Neuronal stem cell (in vitro differentiated cells): ENCODE measurements at places on chromosomes 11 and 22.

DNA sequence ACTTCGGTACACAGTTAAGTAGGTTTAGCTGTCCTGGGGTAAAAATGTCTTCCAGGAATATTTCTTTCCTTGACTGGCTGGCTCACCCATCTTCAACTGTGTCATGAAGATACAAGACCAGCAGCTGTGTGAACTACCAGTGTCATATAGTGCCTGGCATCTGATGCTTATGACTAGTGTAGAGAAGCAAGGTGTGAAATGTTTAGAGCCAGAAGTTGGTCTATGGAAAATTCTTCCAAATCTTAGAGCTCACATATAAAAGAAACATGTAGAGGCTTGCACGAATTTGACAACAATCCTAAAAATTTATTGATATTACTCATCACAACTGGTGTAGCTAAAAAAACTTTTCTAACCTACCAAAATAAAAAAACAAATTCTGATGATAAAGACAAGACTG lies 54.4 kb downstream of the ARL14EP start:
- DNase-seq = no peak

- DNase-seq = no peak
Measured at GRCh38 chr11:11347592-11347991, 5.5 kb downstream of the CSNK2A3 start.

GRCh38 chr11:69716099-69716498 lies 12.3 kb upstream of the FGF19 start:
- no peak for DNase-seq

GRCh38 chr11:76096552-76096951 lies 109.8 kb downstream of the WNT11 start:
- no peak for DNase-seq

DNA sequence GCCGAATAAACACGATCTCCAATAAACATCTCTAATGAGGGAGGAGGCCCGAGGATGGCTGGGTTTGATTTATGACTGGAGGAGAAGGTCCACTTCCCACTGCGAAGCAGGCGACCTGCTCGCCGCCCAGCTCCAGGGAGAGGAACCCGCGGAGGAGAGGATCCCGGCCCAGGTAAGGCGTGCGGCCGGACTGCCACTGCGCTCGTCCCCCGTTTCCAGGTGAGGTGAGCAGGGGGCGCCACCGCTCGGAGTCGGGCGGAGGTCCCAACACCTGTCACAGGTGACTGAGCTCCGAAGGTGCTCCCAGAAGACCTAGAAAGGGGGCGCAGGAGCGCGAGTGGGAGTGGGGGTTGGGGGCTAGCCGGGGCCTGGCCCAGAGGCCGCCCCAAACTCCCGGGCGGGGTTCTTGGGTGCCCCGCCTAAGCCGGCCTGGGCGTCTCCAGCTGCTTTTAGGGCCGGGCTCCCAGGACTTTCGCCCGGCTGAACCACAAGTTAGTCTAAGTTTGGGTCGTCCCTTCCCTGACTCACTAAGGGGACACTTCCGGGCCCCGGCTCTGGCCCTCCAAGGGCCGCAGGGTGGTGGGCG lies 5.4 kb upstream of the PAX6 start:
- peak; percentile 21 for DNase-seq

DNA sequence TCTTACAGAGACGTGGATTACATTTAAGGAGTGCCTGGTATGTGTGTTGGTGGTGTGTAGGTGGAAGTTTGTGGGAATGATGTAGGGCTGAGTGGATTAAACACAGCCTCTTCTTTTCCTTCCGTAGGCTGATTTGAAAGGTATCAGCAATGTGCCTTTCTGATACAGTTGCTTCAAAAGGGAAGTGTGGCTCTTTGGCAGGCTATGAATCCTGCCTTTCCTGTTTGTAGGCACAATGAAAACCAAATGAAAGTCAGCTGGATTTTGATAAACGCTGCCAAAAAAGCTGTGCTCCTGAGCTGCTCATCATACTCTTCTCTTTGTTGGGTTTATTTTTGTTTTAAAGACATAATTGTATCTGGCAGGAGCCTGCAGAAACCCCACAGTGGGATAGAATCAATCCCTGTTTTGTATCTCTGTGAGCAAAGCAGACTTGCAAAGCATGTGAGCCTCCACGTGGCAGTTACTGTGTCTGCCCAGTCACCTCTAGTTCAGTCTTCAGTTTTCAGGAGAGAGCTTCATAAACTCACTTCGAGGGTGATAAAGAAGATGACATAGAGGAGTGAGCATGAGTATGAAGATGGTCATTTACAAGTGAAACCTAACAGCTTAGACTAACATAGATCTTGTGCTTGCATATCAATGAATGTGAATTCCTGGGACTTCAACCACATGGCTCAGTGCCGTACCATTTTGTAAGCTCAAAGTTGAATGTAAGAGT lies 655.7 kb upstream of the KIRREL3 start:
- DNase-seq = no peak

GRCh38 chr11:96388891-96389719 lies 607 bp downstream of the CCDC82 start:
- no peak for DNase-seq

DNA sequence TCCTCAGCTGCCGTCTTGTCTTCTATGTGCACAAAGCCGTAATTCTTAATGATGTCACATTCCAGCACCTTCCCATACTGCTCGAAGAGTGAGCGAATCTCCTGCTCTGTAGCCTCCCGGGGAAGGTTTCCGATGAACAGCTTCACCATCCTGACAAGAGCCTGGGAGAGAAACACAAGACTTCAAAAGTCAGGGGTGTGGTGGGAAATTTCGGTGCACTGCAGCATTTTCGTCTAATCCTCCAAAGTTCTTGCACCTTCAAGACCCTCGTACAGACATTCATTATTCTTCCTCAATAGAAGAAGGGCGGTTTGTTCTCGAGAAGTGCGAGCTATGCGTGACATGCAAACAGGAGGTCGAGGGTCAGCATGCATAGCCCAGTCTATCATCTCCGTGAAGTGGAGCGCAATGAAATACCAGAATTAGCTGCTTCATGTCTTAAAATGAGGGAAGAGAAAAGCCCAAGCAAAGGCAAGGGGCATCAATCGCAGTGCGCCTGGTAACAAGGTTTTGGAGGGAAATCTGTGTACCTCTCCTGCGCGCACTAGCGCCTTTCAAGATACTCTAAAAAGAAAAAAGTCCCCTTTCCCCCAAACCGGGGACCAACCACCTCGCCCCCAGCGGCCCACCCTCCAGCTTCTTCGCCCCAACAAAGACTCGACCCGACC lies 622 bp downstream of the RBM4B start:
- no peak for DNase-seq

- DNase-seq = no peak
Measured at GRCh38 chr11:57405271-57405860, 14.9 kb upstream of the PRG2 start.

- DNase-seq = no peak
Measured at GRCh38 chr22:44369293-44369661, 56.5 kb upstream of the SHISAL1 start.

DNA sequence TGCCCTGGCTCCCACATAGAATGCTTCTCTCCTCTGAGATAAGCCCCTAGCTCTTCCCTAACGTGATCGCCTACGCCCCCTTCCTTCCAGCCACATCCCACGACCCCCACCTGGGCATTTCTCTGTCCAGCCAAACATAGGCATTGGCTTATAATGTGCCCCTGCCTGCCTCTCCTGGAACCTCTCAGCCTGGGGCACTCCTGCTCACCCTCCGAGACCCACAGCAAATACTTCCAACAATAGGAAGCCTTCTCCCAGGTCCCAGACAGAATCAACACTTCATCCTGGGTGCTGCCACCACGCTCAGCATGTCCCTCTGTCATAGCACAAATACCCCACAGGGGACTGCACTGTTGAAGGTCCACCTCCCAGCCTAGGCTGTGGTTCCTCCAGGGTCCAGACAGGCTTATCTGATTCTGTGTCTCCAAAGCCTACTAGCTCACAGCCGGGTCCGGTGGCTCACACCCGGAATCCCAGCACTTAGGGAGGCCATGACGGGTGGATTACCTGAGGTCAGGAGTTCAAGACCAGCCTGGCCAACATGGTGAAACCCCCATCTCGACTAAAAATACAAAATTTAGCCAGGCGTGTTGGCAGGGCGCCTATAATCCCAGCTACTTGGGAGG lies 24.2 kb upstream of the TMPRSS4 start:
- no peak for DNase-seq

GRCh38 chr22:44891791-44892190 lies 118.0 kb downstream of the PHF21B start:
- DNase-seq = no peak

DNA sequence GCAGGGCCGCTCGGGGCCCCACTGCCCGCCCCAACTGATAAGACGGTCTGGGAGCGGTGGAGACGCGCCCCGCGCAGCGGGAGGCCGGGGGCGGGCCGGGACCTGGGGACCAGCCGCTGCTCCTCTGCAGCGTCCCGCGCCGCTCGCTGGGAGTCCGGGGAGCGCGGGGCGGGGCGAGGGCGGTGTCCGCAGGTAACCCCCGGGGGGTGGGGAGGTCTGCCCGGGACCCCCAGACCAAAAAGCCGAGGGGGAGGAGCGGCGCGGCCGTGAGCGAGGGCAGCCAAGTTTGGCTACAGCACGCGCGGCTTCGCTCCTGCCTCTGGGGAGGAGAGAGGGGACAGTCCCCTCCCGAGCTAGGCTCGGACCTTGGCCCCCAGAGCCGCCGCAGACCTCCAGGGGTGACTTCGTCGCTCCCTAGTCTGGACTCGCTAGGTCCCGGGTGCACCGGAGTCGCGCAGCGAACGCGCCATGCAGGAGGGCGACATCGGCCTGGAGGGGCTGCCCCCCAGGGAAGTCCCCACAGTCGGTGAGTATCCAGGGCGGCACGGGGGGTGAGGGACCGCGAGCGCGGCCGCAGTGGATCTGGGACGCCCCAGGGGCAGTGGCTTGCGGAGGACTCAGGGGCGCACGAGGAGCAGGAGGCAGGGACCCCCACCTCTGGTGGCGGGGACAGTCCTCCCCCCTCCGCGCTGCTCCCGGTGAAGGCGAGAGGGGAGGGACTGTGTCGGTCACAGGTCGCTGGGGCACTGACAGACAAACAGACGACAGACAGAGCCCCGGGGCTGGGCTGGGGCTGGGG lies 92.3 kb upstream of the ANO1 start:
- no peak for DNase-seq

DNA sequence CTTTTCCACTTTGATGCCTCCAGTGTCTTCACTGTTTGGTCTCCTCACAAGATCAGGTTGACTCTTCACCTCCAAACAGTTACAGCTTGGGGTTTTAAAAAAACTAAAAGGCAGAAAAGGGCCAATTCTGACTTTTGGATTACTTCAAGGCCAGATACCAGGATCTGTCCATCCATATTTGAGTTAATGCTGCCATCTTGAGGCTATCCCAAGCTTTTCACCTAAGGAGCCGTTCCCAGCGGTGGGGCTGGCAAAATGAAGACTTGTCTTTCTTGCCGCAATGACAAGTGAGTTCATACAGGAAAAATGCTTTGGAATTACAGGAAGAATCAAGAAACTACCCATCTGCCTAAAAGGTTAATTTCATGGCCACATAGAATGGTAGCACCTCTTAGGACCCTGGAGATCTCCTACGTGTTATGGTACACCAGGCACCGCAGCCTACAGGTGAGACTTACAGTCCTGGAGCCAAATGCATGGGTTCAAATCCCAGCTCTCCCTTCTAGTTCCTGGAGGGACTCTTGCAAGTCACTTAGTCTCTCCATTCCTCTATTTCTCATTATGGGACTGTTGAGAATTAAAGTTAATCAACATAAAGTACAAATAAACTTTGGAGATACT lies 6.0 kb upstream of the OR5B21 start:
- DNase-seq = peak; percentile 56

GRCh38 chr22:24424001-24424900 lies 3.1 kb upstream of the ADORA2A start:
- no peak for DNase-seq

DNA sequence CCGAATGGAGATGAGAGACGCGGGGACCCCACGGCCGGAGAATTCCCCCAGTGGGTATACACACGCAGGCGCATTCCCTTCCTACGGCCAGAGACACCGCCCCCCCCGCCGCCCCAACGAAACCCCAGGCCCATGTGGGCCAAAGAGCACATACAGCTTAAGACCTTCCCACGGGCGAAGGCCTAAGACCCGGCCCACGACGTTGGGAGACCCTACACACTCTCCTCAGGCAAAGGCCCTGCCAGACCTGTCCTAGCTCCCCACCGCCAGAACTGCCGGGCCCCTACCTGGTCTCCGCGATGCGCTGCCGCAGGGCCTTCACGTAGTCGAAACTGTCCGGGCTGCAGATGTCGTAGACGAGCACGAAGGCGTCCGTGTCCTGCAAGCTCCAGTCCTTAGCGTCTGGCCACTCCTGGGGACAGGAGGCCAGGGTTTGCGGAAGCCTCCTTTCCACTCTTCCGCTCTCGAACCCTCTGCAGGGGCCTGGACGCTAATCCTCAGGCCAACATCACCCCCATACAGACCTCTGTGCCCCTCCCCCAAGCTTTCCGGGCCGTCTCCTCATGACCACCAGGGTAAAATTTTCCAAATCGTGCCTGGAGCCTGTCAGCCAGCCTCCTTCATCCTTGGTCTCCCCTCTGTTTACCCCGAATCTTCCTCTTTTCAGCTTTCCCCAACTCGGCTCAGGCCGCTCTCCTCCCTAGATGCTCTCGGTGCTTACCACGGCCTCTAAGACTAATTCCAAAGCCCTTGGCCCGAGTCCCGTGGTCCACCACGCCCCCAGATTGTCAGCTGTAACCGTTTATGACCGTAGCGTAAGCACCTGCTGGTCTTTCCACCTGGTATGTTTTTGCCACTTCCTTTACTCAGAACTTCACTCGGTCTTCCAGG lies 1.7 kb downstream of the RASL10A start:
- DNase-seq = no peak

- DNase-seq = no peak
Measured at GRCh38 chr22:40826984-40827741, 8.0 kb upstream of the SLC25A17 start.

DNA sequence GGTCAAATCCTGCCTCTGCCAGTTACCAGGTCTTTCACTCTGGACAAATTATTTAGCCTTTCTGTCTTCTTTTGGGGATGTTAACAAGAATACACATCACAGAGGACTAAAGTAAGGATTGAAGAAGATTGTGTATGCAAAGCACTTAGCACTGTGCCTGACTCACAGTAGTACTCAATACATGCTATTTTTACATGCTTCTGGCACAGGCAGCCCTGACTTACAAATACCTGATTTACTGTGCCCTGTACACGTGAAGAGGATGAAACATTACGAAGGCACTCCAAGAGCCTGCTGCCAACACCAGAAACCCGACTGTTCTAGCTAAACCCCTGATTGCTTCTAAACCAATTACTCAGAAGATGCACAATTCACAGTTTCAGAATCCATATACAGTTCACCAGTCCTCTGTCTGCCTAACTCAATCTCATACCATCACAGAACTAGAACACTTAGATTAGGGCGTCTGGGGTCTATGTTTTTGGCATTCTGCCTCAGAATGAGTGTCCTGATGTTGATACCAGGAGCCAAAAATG lies 300.9 kb upstream of the DDI1 start:
- DNase-seq = no peak
